ENCODE measurements at places on chromosomes 7 and 10. TPM values are rescaled to one million over a fixed set of nuclear protein-coding genes. Genes with fewer than 3 reads are reported as not detected.

GRCh38 chr7:128931190-128931798, 6.4 kb upstream of the IRF5 start:
- peak; percentile 41 for DNase-seq

DNA sequence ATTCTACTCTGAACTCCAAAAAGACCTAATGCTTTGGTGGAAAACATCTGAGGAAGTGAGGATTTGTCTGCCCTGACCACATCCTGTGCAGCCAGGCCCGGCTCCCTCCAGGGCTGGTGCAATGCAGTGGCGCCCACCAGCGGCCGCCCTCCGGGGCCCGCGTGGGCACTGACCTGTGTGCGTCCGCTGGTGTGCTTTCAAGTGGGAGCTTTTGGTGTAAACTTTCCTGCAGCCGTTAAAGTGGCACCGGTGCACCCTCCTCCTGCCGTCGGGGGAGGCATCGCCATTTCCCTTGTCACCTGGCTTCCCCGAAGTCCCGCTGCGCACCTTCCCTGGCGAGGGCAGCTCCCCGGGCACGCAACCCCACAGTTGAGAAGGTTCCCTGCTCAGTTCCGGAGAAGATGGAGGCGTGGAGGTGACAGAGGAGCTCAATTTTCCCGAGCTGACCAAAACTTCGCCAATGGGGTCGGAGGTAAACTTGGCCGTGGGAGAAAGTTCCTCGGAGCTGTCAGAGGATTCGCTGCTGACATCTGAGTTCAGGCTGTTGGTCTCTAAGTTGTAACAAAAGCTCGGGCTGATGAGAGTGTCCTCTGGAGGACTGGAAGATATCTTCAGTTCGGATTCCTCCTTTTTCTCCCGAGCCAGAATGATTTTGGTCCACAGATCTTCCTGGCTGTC, 3.4 kb downstream of the KLF6 start:
- DNase-seq: peak; percentile 77

GRCh38 chr7:90736968-90737939, 141.1 kb downstream of the CDK14 start:
- DNase-seq: no peak

Gene CDH23
- total RNA-seq: 20.1 TPM

Gene NUPR2
- total RNA-seq: not detected

DNA sequence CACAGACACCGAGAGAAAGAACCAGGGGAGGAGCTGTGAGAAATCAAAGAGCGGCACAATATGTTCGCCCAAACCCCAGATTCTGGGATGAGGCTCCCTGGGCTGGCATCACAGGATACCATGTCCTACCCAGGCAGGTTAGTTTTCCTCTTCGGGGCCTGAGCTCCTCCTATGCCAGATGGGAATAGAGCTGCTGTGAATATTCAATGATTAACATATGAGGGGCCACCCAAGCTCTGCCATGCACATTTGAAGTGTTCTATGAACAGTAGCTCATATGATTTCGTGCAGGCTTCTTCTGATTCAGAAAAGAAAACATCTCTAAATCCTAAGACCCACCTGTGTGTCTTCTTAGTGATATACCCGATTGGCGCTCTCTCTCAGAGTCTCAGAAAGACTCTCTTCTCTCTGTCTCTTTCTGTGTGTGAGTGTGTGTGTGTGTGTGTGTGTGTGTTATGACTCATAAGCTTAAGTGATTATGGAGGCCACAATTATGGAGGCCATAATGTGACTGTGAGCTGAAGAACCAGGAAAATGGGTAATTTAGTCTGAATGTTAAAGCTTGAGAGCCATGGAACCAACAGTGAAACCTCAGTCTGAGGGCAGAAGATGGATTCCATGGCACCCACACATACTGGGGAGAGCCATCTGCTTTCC, 220.5 kb downstream of the KLF6 start:
- no peak for DNase-seq

DNA sequence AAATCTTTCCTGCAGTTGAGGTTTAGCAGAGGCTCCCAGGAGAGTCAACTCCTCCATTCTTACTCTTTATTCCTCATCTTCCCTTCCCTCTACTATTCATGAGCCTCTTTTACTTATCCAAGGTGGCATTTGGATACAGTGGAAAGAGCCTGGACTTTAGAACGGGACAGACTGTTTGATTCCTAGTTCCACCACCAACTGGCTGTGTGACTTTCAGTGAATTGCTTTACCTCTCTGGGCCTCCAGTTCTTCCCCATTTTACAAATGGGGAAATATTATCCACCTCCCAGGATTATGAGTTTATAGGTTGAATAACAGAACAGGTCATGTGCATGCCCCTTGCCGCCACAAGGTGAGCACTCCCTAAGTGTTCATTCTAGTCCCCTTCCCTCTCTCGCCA, 49.9 kb downstream of the ZNF503 start:
- DNase-seq: no peak

Gene RELN
- 168 TPM for total RNA-seq

- DNase-seq: peak; percentile 82
Observed at GRCh38 chr10:29895456-29895855, 163.9 kb downstream of the JCAD start.

DNA sequence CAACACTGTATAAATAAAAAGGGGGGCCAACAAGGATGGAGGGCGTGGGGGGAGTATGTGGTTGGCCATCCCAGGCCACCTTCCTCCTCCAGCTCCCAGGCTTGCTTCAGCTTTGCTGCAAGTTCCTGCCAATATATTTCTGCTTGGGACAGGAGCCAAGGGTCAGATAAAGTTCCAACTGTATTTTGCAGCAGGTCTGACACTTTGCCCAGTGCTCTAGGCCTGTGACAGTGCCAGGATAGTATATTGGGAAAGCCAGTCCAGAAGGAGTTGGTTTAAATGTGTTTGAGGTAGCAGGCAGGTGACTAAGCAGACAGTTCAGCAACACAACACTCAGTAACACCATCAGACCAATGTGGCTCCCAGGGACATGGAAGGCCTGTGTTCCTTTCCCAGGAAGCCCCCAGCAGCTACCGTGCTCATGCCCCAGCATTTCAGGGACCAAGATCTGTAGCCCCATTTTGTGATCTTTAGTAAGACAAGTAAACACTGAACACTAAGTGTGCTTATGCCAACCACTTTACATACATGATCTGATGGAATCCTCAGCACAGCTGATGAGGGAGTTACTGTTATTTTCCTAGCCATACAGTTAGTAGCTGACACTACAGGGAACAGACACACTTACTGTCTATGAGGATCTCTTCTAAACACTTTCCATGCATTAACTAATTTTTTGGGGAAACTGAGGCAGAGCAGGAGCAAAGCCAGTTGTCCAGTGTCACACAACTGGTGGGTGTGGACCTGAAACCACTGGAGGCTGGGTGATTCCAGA, 38.9 kb downstream of the DNAJB12 start:
- DNase-seq: no peak

Gene TAF6
- 30.6 TPM for total RNA-seq

DNA sequence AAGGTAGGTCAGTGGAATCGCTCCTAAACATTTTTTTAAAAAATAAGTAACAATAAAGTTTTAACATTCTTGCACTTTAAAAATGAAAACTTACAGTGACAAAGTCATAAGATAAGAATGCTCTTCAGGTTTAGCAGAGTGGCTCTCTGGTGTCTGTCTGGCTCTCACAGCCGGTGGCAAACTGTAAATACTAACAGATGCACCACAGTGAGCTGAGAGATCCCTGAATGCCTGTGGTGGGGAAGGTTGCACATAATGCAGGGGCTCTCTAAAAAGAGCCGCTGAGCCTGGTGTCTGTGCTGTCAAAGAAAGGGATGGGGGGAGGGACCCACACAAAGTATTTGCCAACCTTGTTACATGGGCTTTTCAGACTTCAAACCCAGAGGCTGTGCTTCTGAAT, 498.3 kb downstream of the CCSER2 start:
- no peak for DNase-seq

Gene SAMD9L
- 28.4 TPM for total RNA-seq

DNA sequence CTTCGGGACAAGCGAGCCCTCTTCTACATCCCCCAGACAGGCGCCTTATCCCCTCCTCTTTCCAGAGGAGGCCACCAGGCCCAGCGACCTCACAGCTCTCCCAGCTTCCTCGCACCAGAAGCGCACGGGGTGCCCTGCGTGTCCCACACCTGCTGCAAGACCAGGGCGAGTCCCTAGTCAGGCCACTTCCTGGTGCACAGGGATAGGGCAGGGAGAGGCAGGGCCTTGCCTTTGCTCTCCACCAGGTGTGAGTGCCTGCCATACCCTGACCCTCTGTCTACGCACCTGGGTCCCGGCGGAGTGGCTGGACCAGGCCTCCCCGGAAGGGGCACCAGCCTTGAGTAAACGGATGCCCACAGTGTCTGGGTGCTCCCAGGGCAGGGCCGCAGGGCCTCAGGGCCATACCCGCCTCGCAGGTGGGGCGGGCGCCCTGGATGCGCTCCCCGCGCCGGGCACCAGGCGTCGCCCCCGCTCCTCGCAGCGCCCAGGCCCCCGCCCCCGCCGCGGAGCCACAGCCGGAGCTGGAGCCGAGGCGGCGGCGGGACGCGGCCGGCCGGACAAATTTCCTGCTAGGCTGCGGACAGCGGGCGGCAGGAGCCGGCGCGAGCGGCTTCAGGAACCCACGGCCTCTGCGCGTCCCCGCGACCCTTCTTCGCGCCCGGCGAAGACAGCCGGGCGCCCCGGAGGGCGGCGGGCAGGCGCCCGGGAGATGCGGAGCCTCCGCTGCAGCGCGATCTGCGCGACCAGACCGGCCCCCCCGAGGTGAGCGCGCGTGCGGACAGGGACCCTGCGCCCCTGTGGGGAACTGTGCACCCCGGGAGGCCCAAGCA, at the start of gene PTPRE:
Gene PTPRE, plus strand, starts transcription at position 556 of the 830 bp plus-strand sequence. CDS start 133,779 bp downstream, outside the sequence.
- peak; percentile 85 for DNase-seq

DNA sequence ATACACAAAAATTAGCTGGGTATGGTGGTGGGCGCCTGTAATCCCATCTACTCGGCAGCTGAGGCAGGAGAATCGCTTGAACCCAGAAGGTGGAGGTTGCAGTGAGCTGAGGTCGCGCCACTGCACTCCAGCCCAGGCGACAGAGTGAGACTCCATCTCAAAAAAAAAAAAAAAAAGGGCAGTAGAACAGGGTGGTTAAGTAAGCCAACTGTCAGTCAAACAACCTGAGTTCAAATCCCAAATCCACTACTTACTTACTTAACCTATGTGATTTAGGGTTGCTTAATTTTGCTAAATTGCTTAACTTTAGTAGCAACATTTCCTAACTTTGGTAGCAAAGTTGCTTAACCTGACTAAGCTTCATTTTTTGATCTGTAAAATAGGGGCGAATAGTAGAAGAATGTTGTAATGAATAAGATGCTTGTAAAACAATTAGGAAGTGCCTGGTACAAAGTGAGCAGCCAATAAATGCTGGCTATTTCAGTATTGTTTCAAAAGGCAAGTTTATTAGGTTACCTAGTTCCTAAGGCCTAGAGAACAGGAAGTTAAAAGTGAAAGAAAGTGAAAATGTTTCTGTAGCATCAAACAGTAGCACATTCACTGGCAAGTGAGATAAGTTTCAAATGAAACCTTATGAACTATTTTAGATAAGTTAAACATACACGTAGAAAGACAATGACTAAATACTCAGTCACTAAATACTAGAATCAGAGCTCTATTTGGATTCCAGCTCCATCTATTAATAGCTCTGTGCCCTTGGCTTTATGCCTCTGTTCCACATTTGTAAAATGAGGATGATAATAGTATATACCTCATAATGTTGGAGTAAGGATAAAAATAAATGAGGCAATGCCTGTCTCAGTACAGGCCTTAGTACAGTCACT, 64.3 kb downstream of the HOXA1 start:
- DNase-seq: no peak

DNA sequence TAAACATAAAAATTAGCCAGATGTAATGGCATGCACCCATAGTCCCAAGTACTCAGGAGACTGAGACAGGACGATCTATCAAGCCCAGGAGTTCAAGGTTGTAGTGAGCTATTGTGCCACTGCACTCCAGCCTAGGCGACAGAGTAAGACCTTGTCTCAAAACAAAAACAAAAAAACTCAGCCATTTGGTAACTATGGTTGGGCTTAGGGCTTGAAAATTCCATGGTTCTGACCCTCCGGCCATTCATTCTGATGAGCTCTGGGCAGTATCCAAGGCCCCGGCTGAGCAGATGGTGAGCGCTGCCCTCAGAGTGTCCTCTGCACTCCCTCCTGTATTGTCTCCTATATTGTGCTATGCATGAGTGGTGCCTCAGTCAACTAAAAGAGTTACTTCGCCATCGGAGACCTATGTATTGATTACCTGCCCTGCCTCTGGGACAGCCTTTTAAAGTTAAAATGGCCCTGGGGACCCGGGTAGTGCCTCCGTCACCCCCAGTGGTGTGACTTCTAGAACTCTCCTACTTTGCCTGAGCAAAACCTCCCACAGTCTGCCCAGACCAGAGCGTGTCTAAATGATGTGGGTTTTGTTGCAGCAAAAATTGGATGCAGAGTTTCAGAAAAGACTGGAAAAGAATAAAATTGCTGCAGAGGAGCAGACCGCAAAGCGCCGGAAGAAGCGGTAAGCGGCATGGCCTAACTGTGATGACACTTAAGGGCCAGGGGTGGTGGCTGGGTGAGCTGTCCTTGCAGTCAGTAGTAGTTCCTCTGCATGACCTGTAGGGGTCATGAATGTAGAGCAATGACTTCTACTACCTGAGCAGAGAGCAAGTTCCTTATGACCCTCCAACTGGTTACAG, 8.1 kb downstream of the PRKRIP1 start:
- no peak for DNase-seq

Gene IFIT1B
- 6.3 TPM for total RNA-seq

GRCh38 chr10:112282086-112282485, 1.1 kb upstream of the TECTB start:
- DNase-seq: no peak

Gene ZPBP
- not detected for total RNA-seq

Gene PTPRN2
- 12.7 TPM for total RNA-seq

Gene HECW1
- 4.8 TPM for total RNA-seq

- no peak for DNase-seq
Observed at GRCh38 chr7:80357530-80357929, 154.3 kb downstream of the GNAT3 start.

Gene TCF7L2
- total RNA-seq: 53.6 TPM

GRCh38 chr10:24944512-24945255, 7.7 kb downstream of the PRTFDC1 start:
- DNase-seq: no peak

GRCh38 chr10:121926157-121926556, 1.7 kb downstream of the ATE1 start:
- DNase-seq: no peak

Gene ANXA8L1
- 0.31 TPM for total RNA-seq

DNA sequence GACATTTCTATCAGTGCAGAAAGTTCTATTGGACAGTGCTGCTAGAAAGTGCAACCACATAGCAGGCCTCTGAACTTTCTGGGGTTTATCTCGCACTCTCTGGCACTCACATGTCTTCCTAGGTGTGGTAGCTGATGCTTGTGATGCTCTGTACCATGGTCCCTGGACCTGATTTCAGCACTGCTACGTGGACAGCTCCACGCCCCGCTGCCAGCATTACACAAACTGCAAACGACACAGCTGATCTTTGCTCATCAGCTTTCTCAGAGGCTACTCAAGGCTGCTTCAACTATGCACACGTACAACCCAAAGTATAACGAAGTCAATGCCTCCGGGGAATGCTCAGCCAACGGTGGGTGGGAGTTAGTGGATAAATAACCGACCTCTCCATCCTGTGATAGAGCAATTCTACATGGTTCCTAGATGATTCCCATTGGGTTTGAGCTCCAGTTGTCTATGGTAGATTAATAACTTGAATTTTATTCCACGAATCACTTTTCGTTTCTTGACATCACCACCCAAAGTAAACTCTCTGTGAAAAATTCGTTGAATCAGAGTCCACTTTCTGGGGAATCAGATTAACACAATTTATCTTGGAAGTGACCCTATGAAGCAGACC, 302.5 kb downstream of the ACTR3B start:
- no peak for DNase-seq

- DNase-seq: no peak
Observed at GRCh38 chr7:51079494-51079893, 237.1 kb downstream of the COBL start.
